ENCODE measurements at places on chromosomes 6 and 20. TPM values are rescaled to one million over a fixed set of nuclear protein-coding genes. Genes with fewer than 3 reads are reported as not detected.

GRCh38 chr6:3757241-3757641, 5.7 kb upstream of the PXDC1 start:
- H3K4me3 ChIP-seq = no peak overlapping the region
- H3K36me3 ChIP-seq = no peaks in the 10 kb centered on the region
- DNase-seq = no peak
- H3K27me3 ChIP-seq = no peaks in the 10 kb centered on the region
- peaks cover 54% of the 10 kb centered on the region for H3K4me1 ChIP-seq

DNA sequence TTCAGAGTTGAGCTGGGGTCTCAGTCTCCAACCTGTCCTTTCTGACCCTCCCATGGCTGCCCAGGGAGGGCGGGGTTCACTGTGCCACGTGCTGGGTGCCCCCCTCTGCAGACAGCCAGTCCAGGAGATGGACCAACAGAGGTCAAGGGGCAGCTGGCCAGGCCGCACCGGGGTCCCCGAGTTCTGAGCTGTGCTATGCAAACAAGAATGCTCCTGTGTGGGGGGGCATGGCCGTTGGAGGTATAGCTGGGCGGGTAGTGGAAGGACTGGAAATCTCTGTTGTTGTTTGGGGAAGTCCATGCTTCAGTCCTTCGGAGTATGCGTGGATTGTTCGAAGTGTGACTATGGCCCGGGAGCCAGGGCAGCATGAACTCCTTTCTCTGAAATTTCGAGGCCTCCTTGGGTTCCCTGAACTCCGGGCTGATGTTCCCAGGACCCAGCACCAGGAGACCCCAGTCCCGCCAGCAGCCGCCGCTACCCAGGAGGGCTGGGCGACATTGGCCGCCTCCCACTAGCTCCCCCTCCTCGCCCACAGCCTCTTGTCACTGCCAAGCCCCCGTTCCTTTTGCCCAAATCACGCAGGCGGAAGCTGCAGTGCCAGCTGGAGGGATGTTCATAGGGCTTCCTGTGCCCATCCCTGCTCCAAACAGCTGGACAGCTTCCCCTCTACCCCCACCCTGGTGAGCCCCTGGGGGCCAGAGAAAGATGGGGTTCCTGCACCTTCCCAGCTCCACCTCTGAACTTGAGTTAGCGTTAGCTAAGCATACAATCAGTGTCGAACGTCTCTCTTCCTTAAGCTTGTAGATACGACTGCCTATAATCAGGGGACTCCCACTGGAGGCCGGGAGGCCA, 126.6 kb downstream of the TAF4 start:
- H3K4me3 ChIP-seq = no peak overlapping the region
- H3K4me1 ChIP-seq = no peaks in the 10 kb centered on the region
- no peak overlapping the region for H3K27ac ChIP-seq
- no peak for DNase-seq
- no peaks in the 10 kb centered on the region for H3K36me3 ChIP-seq

DNA sequence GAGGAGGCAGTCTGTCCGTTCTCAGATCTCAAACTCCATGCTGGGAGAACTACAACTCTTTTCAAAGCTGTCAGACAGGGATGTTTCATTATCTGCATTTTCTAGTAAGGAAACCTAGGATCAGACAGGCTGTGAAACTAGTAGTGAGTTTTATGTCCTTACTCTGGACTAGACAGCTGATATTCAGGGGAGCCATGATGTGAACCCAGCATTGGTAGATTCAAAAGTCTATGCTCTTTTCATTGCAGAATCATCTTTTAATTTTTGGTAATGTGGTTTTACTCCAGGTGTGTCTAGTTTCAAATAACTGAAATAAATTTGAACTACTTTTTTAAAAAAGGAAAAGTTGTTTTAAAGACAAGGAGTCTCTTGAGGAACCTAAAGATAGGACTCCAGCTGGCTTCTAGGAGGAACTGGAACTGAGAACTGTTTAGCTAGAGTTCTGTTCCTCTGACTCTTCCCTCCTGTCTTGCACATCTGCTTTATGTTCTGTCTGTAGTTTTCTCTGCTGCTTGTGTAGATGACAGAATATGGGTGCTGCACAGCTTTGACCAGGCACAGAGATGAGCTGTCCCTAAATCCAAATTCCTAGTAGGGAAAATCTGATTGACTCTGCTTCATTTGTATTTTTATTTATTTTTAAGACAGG, 27.8 kb upstream of the RNF144B start:
- H3K27ac ChIP-seq = no peak overlapping the region
- DNase-seq = no peak
- H3K4me1 ChIP-seq = peaks cover 12% of the 10 kb centered on the region
- H3K36me3 ChIP-seq = no peaks in the 10 kb centered on the region
- peaks cover 20% of the 10 kb centered on the region for H3K27me3 ChIP-seq
- no peak overlapping the region for H3K4me3 ChIP-seq

GRCh38 chr20:3777716-3778629, 3.3 kb downstream of the SPEF1 start:
- H3K4me1 ChIP-seq = peaks cover 16% of the 10 kb centered on the region
- peak overlapping the region; percentile 83 for H3K4me3 ChIP-seq
- DNase-seq = peak; percentile 6
- H3K27me3 ChIP-seq = peaks cover 3% of the 10 kb centered on the region
- H3K27ac ChIP-seq = no peak overlapping the region
- no peaks in the 10 kb centered on the region for H3K36me3 ChIP-seq

The SCGN gene
- total RNA-seq = not detected

The DPPA5 gene
- not detected for total RNA-seq

All from HFFc6 (cell line).